Peyer's patch (tissue), 4 donors: ENCODE measurements at places on chromosomes 11 and 22.
A peak's percentile ranks its signal among the peaks of the same experiment; 100 is the strongest.

DNA sequence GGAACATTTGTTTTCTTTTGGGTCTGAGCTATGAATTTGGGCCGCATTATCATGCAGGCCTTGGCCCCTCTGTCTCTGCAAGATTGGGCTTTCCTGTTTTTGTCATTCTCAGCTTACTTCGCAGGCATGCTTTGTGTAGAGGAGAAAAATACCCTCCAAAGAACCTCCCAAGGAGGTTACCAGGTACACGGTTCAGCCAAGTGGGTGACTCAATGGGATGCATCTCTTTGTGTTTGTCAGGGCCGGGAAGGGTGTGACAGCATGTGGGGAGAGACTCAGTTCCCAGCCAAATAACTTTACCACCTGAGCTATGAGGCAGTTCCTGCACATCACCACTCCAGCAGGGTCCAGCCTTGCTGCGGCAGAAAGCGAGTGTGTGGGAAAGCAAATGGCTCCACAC is 47.8 kb upstream of the CLDN5 start:
- no peak for DNase-seq

GRCh38 chr11:12149672-12150225 is 39.4 kb downstream of the MICAL2 start:
- no peak for DNase-seq

DNA sequence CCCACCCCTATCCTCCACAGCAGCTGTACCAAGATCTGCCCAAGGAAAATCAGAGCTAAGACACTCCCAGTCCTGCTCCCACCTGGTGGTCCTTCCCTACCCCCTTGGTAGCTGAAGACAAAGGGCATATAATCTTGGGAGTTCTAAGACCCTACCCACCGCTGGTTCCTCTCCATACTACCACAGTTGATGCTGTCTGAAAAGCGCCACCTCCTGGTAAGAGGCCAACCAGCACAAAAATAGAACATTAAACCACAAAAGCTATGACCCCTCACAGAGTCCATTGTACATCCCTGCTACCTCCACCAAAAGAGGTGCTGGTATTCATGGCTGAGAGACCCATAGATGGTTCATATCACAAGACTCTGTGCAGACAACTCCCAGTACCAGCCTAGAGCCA is 161.5 kb upstream of the ARHGAP42 start:
- DNase-seq: no peak

DNA sequence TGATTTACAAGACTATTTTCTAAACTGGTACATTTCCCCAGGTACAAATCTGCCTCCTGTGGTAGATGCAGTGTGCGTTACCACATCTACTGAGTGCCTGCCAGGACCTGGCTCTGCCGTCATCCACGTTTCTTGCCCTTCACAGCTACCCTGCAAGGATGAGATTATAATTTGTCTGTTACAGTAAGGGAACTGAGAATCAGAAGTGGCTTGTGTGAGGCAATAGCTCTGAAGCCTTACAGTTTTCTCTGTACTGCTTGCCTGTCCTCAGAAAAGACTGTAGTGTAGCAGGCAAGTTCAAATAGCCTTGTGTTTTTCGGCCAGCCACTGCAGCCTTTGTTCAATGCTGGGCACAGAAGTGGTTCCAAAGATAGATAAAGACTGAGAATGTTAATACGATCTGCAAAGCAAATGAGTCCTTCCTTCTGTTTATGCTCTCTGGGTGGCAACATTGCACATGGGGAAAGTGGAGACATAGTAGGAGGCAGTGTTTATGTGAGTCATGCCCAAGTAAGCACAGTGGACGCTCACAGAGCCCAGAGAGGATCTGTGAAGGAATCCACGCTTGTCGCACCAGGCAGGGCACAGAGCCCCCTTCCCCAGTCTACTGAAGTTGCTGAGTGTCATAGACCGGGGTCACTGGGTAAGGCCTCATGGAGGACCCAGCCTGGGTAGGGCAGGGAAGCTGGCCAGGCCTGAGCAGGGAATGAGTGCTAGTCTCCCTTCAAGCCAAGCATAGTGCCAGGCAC is 49.1 kb downstream of the MICAL2 start:
- DNase-seq: no peak

DNA sequence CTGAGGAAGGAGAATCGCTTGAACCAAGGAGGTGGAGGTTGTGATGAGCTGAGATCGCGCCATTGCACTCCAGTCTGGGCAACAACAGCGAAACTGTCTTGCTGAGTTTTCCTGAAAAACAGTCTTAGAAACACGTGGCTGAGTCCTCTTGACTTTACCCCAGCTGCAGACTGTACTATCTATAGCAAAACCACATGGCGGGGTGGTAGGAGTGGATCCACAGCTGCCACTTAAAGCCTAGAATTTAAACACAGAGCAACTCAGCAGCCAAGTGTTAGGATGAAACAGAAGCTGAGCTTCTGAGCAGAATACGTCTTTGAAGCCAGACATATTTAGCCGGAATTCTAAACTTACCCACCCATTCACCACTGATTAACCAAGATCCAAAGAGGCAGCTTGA is 14.1 kb downstream of the PATZ1 start:
- no peak for DNase-seq

DNA sequence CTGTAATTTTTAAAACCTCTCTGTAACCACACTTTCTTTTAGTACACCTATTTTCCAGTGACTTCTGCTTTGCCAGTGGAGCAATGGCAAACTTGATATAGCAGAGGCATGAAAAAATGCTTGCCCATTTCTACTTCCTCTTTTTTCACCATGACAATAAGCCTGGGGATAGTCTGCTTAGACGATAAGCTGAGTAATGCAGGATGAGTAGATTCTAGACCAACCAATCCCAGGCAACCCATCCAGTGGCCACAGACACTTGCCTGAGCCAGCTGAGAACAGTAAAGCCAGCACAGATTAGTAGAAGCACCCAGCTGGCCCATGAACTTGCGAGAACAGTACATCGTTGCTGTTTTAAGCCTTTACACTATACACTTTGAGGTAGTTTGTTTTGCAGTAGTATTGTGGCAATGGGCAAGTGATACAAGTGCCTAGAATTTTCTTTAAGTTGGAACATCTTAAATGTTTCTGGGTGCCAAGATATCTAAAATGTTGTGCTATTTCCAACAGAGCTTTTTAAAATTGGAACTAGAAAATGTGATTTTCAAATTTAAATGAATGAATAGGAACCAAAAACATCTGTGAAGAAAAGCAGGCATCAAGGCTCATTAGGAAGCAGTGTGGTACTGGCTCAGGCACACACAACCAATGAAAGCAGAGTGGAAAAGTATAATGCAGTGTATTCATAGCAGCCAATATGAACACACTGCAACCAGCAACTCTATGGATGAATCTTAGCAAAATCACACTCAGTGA is 37.7 kb downstream of the DDI1 start:
- no peak for DNase-seq

- peak; percentile 83 for DNase-seq
Measured at GRCh38 chr22:46614025-46614931, 5.9 kb upstream of the GRAMD4 start.

- DNase-seq: no peak
Measured at GRCh38 chr11:105968021-105968697, 53.9 kb downstream of the MSANTD4 start.

- DNase-seq: no peak
Measured at GRCh38 chr11:56841210-56841810, 92.8 kb upstream of the OR9G4 start.

- no peak for DNase-seq
Measured at GRCh38 chr11:86551288-86552092, 120.9 kb downstream of the ME3 start.

DNA sequence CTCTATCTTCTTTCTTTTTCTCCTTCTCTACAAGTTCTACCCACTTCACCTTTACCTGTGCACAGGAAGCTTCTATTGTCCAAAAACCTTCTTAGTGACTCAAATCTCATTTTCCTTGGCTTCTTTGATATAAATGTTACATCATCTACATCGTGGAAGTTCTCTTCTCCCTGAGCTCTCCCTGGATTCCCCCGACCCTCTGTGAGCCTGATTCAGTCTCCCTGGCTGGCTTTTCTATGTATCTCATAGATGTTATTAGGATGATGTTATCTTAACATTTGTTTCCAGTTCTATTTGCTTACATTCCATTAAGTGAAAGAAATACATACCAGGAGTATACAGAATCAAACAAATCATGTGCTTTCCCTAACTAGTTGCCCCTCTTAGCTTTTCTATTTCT is 235.8 kb upstream of the PITPNB start:
- no peak for DNase-seq

- no peak for DNase-seq
Measured at GRCh38 chr11:117930668-117931330, 1.6 kb upstream of the TMPRSS13 start.

GRCh38 chr11:128465946-128466705 is 121.2 kb downstream of the ETS1 start:
- DNase-seq: no peak

- no peak for DNase-seq
Measured at GRCh38 chr11:129184581-129184980, 7.5 kb downstream of the ARHGAP32 start.

- DNase-seq: no peak
Measured at GRCh38 chr11:109815500-109816150, 277.6 kb upstream of the ZC3H12C start.

DNA sequence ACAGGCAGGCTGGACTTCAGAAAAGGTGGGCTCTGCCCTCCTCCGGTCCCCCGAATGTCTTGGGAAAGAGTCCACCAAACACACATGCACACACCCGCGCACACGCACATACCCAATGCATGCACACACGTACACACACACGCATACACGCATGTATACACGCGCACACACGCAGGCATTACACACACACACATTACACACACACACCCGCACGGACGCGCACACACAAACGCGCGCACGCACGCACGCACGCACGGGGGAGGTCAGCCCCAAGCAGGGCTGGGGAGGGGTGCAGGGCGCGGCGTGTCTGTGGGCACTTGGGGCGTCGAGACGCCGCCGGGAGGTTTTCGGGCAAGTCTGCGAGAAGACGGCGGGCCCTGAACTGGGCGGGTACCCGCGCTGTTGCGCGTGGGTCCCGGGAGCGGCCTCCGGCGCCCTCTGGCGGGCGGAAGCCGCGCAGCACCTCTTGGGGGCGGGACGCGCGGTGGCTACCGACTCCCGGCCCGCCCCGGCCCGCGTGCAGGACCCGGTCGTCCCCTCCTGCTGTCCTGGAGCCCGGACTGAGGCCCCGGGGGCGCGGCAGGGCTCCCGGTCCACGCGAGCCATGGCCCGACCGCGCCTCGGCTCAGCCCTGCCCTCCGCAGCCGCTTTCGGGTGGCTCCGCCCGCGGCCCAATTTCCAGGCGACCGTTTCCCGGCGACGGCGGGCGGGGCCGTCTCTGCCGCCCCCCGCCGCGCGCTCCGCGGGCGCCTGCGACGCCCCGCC is 3.6 kb downstream of the SEPTIN5 start:
- peak; percentile 82 for DNase-seq

- DNase-seq: no peak
Measured at GRCh38 chr11:45093761-45094455, 52.5 kb upstream of the PRDM11 start.

DNA sequence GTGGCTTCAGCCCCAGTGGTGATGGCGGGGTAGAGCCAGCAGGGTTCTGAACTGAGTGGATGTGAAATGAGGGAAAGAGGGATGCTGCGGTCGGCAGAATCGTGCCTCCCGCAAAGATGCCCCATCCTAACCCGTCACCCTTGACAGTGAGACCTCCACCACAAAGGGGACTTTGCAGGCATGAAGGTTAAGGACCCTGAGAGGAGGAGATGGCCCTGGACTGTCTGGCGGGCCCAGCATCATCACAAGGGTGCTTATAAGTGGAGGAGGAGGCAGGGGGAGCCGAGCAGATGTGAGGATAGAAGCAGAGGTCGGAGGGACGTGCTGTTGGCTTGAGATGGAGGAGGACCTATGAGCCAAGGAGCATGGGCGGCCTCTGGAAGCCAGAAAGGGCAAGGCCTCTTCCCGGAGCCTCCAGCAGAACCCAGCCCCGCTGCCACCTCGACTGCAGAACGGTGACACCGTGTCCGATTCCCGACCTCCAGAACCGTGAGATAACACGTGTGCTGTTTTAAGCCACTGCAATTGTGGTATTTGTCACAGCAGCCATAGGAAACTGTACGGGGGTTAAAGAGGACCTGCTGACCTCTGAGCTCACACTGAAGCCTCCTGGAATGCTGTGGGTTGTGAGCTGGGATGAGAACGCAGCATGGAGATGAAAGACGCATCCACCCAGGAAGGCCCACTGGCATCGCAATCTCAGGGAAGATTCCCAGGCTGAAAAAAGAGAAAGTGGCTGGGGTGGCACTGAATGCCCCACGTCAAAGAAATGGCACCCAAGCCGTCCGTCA is 10.9 kb downstream of the LINC01488 start:
- no peak for DNase-seq

DNA sequence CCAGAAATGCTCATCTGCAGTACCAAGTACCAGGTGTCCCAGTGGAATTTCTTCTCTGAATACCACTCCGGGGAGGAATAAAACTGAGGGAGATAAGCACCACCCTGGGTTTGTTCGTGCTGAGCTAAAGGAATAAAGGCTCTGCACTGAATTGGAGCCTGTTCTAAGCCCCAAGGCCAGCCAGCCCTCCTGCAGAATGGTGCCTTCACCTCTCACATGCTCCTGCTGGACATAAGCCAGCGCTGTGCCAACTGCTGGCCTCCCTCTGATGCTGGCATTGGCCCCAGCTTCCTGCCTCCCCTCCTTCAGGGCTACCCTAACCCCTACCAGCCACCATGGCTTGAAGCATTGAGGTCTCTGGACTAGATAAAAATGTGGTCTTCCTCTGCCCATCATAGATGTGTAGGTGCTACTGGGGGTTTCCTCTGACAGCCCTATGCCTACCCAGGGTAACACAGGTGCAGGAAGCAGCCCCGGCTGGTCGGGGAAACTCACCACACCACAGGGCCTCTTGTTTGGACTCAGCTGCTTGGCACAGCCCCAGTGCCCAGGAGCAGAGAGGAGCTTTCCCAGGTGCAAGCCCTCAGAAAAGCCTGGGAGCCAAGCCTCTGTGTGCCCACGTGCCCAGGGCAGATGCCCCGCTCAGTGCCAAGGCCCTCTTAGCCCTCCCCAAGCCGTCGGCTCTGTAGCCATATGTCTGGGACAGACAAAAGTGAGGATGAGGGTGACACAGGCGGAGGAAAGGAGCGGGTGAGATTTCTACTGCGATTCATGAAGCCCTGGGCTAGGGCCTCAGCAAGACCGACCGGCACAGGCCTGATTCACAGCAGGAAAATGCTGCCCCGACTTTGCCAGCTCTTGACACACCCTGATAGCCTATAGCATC is 34.1 kb upstream of the JAM3 start:
- DNase-seq: no peak

DNA sequence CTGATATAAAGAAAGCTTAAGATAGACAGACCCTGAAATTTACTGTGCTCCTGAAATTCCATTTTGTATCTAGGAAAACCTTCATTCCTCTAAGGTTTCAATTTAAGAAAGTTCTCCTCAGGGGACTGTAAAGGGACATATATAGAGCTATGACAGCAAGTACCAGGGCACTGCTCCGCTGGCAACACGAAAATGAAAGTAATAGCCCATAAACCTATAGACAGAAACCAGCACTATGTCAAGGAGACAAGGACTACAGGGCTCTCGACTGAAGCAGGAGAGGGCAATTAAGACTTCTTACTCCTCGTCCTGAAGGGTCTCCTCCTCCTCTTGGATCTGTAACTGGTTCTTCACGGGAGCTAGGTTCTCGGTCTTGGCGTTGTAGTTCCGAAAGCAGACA is 6.9 kb downstream of the FEZ1 start:
- DNase-seq: no peak

- no peak for DNase-seq
Measured at GRCh38 chr11:84824624-84825023, 802.5 kb downstream of the DLG2 start.

GRCh38 chr11:115500547-115501501 is 3.4 kb downstream of the CADM1 start:
- DNase-seq: no peak

GRCh38 chr11:35260342-35260985 is 121.5 kb downstream of the CD44 start:
- no peak for DNase-seq

- DNase-seq: no peak
Measured at GRCh38 chr22:23029521-23030228, 40.6 kb upstream of the GNAZ start.
